Activated T-cell treated with anti-CD3 and anti-CD28 coated beads, Interleukin-2, amount 50 U/mL, for 72 hours (primary cell): ENCODE measurements at places on chromosomes 11 and 22. TPM values are rescaled to one million over a fixed set of nuclear protein-coding genes. Genes with fewer than 3 reads are reported as not detected.

Gene TRIM29
- not detected for total RNA-seq

GRCh38 chr22:35592418-35592967 is 24.6 kb downstream of the MB start:
- H3K36me3 ChIP-seq: no peaks in the 10 kb centered on the region
- no peaks in the 10 kb centered on the region for H3K27me3 ChIP-seq
- no peak overlapping the region for H3K4me3 ChIP-seq

GRCh38 chr11:81345609-81346008 is 1388.1 kb downstream of the FAM181B start:
- no peaks in the 10 kb centered on the region for H3K4me1 ChIP-seq
- no peak for DNase-seq
- no peak overlapping the region for H3K4me3 ChIP-seq
- no peak overlapping the region for H3K27ac ChIP-seq
- no peaks in the 10 kb centered on the region for H3K36me3 ChIP-seq

DNA sequence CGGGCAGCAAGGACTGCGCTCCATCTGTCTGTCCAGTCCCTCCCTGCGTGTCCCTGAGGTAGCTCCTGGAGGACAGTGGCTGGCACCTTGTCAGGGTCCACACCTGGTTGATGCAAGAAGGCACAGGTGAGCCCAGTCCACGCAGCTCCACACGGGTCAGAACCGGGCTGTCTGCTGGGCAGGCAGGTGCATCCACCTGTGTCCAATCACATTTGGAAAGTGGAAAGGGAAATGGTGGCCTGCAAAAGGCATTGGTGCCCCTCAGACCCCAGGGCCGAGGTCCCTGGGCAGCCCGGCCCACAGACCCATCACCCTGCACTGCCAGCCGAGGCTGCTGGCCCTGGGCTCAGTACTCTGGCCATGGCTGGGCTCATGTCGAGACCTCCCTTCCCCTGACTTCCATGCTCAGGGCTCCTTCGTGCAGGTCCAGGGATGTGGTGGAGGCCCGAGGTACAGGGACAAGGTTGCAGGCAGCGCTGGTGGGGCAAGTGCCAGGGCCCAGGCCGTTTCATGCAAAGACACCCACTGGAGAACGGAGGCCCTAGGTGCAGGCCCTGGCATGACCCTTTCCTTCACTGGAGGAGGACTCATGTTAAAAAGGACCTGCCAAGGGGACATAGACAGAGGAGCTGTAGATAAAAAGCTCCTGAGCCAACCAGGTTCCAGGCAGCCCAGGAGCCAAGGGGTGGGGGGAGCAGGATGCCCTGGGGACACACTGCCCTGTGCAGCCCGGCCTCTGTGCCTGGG is 38.9 kb upstream of the TH start:
- H3K27me3 ChIP-seq: no peaks in the 10 kb centered on the region
- H3K4me1 ChIP-seq: peaks cover 10% of the 10 kb centered on the region
- H3K27ac ChIP-seq: no peak overlapping the region
- H3K36me3 ChIP-seq: no peaks in the 10 kb centered on the region
